ENCODE measurements at places on chromosomes 2 and 18. TPM values are rescaled to one million over a fixed set of nuclear protein-coding genes. Genes with fewer than 3 reads are reported as not detected.

RAD51AP2 gene
- total RNA-seq: not detected

ZNF804A gene
- total RNA-seq: 1.00 TPM

DLX1 gene
- not detected for total RNA-seq

COL6A3 gene
- 68.1 TPM for total RNA-seq

DNA sequence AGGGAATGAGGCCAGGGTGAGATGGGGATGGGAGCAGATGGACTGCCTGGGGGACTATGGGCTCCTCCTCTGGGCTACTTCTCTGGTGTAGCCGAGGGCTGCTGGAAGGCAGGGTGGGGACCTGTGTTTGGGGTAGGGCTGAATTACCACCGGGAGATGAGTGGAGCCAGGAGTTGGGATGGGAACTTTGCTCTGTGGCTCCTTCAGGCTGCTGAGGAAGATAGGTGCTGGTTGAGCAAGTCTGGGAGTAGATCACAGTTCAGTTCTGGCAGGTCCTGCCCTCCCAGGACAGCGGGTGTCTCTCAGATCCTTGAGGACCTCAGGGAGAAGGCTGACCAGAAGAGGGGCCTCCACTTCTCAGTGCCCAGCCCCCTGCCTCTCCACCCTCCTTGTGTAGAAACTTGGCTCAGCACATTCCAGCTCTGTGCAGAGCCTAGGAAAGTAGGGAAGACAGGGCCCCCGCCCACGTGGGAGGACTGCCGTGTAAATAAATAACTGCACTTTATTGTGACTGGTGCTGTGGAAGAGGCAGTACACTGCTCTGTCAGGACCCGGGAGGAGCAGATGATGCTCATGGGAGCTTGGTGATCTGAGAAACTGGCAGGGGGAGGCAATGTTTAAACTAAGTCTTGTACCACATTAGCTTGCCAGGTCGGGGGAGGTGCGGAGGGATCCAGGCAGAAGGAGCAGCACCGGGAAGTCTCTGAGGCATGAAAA, 15.3 kb downstream of the TET3 start:
- DNase-seq: peak; percentile 44

DNA sequence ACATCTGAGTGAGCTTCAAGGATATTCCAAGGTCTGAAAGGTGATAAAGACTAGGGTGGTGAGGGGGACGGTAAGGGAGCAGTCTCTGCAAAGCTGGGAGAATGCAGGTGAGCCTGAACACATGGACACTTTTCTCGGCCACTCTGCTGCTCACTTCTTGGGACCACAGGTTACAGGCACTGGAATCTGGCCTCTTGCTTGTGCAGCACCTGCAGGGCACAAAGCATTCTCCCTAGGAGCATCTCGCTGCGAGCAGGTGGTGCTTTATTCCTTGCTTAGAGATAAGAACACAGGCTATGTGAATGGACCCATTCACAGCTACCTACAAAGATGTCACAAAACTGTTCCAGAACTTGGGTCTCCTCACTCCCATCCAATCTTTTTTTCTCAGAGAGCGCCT, 153.2 kb downstream of the DDX1 start:
- no peak for DNase-seq
